CD4-positive, alpha-beta memory T cell (primary cell): ENCODE measurements at places on chromosomes 3 and 15. TPM values are rescaled to one million over a fixed set of nuclear protein-coding genes. Genes with fewer than 3 reads are reported as not detected.

DNA sequence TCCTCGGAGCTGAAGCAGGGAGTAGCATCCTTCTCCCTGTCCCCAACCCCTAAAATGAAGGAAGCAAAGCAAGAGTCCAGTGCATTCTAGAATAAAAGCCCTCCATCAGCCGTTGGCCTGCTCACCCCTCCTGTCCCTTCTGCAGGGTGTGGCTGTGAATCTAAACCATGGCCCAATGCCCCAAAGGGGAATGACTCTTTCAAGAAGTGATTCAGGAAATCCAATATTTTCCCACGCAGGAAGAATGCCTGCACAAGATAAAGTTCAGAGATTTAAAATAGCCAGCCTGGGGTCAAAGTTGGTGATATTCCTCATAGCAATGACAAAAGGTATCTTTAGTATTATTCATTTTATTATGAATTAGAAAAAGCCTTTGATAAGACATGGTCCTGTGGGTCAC, 38.5 kb downstream of the SLCO2A1 start:
- H3K27ac ChIP-seq = no peak overlapping the region
- no peaks in the 10 kb centered on the region for H3K36me3 ChIP-seq
- no peaks in the 10 kb centered on the region for H3K4me1 ChIP-seq
- H3K4me3 ChIP-seq = no peak overlapping the region
- H3K27me3 ChIP-seq = no peaks in the 10 kb centered on the region
- DNase-seq = no peak

DNA sequence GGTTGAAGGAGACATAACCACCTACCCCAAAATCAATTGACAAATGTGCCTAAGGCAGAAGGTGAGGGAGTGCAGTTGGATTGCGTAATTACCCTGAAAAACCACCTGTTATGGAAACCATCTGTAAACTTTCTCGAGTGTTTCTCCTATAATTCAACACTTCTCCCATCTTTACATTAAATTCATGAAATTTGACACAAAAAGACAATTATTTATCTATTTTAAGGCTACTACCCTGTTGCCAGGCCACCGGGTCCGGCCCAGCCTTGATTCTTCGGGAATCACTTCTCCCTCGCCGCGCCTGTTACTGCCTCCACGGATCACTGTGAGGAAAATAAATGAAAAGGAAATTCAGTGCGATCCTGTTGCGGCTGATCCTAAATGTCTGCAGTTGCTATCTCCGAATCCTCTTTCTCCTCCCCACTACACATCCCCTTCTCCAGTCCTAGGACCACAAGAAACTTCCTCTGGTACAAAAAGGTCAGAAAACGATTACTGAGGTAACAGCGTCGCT, 646 bp downstream of the IQCB1 start:
- peaks cover 30% of the 10 kb centered on the region for H3K4me1 ChIP-seq
- H3K4me3 ChIP-seq = peak overlapping the region; percentile 83
- H3K27me3 ChIP-seq = no peaks in the 10 kb centered on the region
- H3K36me3 ChIP-seq = peaks cover 6% of the 10 kb centered on the region

GRCh38 chr3:58563386-58564035, 13.7 kb downstream of the FAM107A start:
- H3K27ac ChIP-seq = no peak overlapping the region
- no peak for DNase-seq
- peaks cover under 1% of the 10 kb centered on the region for H3K4me1 ChIP-seq
- no peak overlapping the region for H3K4me3 ChIP-seq
- no peaks in the 10 kb centered on the region for H3K27me3 ChIP-seq

DNA sequence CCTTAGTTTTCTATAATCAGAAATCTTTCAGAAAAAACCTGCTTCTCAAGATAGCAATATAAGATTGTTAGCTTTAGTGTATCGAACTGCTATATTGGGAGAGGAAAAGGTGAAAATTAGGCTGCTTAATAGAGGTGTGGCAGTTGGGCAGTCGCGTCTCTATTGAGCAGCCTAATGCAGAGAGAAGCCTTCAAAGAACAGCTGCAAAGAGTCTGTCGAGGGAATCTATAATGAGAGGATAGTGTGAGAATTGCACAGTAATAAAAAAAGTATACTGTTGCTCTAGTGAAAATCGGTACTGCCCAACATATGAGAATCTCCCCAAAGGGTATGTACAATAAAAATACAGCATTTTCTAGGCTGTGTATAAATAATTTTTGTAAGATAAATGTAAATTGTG, 184.4 kb downstream of the TCF12 start:
- DNase-seq = no peak
- H3K27ac ChIP-seq = no peak overlapping the region
- H3K4me1 ChIP-seq = no peaks in the 10 kb centered on the region
- H3K36me3 ChIP-seq = no peaks in the 10 kb centered on the region
- no peaks in the 10 kb centered on the region for H3K27me3 ChIP-seq

DNA sequence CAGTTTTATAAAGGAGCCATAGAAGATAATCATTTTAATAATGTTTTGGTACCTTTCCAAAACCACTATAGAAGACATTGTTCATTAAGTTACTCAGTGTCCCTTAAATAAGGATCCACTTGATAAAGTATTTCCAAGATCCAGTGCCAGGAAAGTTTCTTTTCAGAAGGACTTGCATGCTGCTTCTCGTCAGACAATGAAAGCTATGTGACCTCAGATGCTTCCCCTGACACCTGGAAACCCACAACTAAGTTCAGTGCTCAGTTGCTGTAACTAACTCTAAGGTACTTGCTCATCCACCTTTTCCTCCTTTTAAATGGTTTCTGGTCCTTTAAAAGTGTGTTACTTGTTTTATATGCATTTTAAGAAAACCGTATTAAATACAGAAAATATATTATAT, 7.3 kb downstream of the SSR3 start:
- no peaks in the 10 kb centered on the region for H3K27me3 ChIP-seq
- H3K36me3 ChIP-seq = peaks cover 53% of the 10 kb centered on the region
- no peak for DNase-seq
- no peak overlapping the region for H3K27ac ChIP-seq
- no peak overlapping the region for H3K4me3 ChIP-seq

GRCh38 chr3:18745472-18745871, 320.3 kb upstream of the SATB1 start:
- no peak overlapping the region for H3K27ac ChIP-seq
- DNase-seq = no peak
- H3K36me3 ChIP-seq = no peaks in the 10 kb centered on the region
- no peak overlapping the region for H3K4me3 ChIP-seq
- H3K4me1 ChIP-seq = peaks cover 57% of the 10 kb centered on the region

DNA sequence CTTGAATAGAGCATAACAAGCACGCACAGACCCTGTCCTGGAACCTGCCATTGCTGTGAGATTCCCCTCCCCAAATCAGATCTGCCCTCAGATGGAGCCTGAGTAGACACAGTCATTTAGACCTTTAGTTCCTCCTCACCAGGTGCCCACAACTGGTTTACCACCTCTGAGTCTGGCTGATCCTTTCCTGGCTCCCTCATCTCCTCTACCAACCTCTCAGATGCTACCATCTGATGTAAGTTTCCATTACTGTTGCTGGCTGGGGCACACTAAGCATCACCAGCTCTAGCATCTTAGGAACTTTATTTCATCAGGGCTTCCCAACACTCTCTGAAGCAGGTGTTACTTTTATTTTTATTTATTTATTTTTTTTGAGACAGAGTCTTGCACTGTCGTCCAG, 288.3 kb downstream of the TLE3 start:
- no peaks in the 10 kb centered on the region for H3K4me1 ChIP-seq
- no peaks in the 10 kb centered on the region for H3K36me3 ChIP-seq
- no peaks in the 10 kb centered on the region for H3K27me3 ChIP-seq
- DNase-seq = no peak
- no peak overlapping the region for H3K27ac ChIP-seq

DNA sequence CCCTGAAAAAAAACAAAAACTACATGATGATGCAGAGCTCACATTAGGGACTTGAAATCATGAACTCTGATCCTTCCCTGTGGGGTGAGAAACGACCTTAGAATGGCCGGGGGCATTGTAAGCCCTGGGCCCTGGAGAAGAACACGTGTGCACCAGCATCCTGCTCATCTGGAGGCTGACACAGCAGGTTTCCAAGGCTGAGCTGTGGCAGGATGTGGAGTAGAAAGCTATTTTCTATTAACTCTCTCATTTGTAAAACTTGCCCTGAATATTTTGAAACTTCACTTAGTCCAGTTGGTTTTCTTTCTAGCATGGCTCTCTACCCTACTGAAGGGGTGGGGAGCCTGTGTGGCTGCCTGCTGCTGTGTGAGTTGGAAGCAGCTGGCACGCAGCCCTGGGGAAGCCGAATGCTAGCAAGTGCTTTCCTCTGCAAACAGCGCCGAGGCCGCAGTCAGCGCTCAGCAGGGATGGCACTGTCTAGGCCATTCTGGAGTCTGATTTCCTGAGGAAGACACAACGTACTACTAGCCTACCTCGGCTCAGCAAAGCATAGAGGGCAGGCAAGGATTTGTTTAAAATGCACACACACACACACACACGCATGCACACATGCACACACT, 58.0 kb downstream of the GABRG3 start:
- no peak overlapping the region for H3K27ac ChIP-seq
- no peaks in the 10 kb centered on the region for H3K27me3 ChIP-seq
- no peak for DNase-seq
- no peaks in the 10 kb centered on the region for H3K4me1 ChIP-seq
- no peaks in the 10 kb centered on the region for H3K36me3 ChIP-seq

DNA sequence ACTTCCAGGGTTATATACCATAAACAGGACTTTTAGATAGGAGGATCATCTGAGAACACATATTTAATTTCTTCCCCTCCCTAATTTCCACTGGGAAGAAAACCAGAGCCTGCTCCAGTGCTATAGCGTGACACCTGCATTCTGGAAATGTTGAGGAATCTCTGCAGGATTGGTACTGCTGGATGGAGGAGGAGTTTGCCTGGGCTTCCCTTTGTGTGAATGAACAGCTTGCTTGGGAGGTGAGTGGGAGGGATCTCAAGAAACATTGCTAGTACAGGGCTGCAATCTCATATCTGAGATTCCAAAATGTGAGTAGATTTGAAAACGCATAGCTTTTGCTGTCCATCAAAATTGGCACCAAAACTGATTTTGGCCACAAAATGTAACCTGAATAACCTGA, 295.9 kb upstream of the RGMA start:
- no peaks in the 10 kb centered on the region for H3K4me1 ChIP-seq
- no peaks in the 10 kb centered on the region for H3K27me3 ChIP-seq
- no peak overlapping the region for H3K27ac ChIP-seq
- H3K4me3 ChIP-seq = no peak overlapping the region
- H3K36me3 ChIP-seq = no peaks in the 10 kb centered on the region

DNASE1L3 gene
- not detected for total RNA-seq

CYP1A2 gene
- total RNA-seq = not detected

PLXNA1 gene
- total RNA-seq = 21.3 TPM
